Activated CD4-positive, alpha-beta T cell treated with anti-CD3 and anti-CD28 coated beads, Interleukin-2, Interleukin-6, amounts not matched to agents 100 ng/mL and 50 ng/mL, durations not matched to agents 16 hours and 8 hours (primary cell): ENCODE measurements at places on chromosomes 5 and 9.

GRCh38 chr9:34991607-34992375 is 2.2 kb downstream of the DNAJB5 start:
- DNase-seq: peak; percentile 20

DNA sequence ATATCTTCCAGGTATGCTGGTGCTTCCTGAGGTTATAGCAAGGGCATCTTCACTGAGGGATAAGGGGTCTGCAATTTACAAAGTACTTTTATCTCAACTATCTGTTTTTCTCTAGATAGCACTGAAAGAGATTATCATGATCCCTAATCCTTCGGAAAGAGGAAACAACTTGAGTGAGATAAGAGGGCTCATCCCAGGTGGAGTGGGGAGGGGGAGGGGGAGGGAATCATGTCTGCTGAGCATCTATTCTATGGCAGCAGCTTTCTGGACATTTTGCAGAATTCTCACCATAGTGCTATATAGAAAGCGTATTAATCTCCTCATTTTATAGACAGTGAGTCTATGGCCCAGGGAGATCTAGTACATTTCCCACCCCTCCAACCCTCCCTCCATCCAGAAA is 5.9 kb downstream of the TNFSF15 start:
- DNase-seq: no peak

DNA sequence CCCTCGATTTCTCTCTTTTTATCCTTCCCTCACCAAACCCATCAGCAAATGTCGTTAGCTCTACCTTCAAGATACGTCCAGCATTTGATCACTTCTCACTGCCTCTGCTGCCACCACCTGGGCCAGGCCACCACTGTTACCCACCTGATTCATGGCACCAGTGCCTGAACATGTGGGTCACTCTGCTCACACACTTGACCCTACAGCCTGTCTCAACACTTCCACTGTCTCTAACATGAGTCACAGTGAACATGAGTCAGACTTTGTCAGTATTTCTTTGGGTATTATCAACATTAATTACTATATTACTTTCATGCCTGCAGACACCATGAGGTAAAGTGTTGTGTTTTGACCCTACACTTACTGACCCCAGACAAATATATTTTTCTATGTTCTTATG is 19.6 kb downstream of the SLC24A2 start:
- no peak for DNase-seq

DNA sequence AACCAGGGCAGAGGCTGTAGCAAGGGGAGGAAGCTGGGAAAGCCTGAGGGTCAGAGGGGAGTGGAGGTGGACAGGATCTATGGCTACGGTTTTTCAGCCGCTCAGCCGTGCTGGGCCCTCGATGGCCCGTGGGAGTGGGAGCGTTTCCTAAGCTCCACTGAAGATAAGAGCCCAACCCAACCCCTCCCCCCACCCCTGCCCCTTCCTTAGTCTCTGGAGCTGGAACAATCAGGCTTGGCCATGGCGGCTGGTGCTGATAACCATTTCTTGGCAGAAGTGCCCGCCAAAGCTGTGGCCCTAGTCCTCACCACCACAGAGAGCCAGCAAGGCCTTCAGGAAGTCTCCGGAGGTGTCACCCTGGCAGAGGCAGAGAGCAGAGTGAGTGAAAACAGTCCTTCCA is 20.3 kb upstream of the TNIP1 start:
- DNase-seq: no peak

DNA sequence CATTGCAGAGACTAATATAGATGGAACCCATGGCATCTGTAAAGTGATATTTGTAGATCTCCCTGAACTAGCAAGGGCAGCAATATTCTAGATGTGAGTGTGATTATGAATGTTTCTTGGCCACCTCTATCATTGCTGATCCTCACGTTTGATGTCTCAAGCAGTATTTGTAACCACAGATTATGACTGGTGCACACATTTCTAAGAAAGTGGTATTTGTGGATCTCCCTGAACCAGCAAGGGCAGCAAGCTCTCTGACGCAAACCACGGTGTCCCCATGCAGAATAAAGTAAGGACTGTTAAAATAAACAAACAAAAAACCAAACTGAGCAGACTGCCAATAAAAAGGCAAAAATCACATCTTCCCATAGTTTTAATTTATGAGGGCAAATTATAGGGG is 301.3 kb downstream of the CSNK1G3 start:
- DNase-seq: no peak
